ENCODE measurements at places on chromosomes 6 and 20.

DNA sequence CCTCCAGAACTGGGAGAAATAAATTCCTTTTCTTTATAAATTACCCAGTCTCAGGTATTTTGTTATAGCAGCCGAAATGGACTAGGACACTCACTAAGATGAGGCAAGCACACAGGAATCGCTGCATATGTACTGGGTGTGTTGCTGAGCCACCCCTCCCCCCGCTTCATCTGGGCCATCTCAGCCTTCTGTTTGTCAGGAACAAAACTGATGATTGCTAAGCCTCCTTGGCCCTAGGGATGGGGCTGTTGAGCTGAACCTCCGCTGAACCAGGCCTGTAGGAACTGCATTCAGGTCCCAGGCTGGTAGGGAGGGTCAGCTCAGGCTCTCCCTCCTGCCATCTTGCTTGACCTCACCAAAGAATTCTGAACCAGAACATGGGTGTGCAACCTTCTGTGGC, 108.6 kb downstream of the MAP3K7 start:
- no peak for DNase-seq

DNA sequence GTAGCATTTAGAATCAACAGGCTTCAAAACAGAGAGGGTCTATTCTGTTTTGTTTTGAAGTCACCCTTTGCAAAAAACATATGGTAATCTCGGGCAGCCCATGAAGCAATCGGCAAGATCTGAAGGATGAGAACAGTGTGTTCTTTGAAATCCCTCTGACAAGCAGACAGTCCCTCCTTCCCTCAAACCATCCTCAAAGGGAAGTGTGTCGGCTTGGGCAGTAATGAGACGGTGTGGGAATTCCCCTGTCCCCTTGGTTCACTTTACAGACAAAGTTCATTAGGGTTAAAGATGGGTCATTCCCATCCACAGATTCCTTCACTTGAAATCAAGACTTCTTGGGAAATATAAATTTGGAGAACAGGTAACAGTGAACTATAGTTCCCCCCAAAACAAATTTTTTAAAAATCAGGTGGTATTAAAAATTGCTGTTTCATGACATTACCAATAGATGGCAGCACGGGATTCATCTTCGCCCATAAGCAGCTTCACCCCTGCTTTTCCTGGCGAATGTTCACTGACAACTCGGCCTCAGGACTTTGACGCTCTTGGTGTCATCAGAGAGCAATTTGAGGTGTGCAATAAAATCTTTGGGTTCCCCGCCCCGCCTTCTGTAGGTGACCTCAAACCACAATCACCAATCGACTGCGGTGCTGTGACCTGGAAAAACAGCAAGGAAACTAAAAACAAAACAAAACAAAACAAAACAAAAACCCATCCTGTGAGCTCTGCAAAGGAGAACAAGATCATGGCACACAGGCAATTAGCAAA, 159.3 kb upstream of the TNFAIP3 start:
- DNase-seq = peak; percentile 86

DNA sequence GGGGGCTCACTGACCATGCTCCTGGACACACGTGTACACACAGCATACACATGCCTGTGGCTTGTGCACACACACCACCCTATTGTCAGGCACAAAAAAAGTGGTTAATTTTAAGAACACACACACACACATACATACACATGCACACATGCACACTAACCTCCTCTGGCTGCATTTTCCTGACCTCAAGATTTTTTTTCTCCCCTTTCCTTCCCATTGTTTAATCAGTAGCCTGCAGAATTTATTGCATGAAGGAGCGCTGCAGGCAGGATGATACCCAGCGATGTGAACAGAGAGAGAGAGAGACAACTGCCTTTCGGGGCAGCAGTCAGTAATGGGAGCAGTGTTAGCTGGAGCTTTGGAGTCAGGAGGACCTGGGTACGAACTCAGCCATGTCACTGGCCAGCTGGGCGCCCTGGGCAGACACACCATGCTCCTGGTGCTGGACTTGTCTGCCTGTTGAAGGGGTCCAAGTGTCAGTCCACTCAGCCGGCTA, 990 bp upstream of the TRAF3IP2 start:
- DNase-seq = no peak

DNA sequence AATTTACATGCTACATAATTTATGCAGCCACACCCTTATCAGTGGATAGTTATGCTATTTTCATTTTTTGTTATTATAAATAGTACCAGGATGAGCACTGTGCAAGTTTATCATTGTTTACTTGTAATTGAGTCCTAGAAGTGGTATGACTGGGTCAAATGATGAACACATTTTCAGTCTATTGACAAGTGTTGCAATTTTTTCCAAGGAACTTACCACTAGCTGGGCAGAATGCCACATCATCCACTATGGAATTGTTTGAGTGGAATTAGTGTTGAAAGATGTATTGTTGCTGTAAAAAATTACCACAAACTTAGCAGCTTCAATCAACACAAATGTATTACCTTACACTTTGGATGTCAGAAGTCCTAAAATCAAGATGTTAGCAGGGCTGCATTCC, 38.1 kb upstream of the OPN5 start:
- DNase-seq = no peak

- no peak for DNase-seq
Measured at GRCh38 chr6:129248946-129249345, 366.0 kb downstream of the LAMA2 start.

GRCh38 chr6:93176070-93176469, 243.3 kb downstream of the EPHA7 start:
- DNase-seq = no peak

DNA sequence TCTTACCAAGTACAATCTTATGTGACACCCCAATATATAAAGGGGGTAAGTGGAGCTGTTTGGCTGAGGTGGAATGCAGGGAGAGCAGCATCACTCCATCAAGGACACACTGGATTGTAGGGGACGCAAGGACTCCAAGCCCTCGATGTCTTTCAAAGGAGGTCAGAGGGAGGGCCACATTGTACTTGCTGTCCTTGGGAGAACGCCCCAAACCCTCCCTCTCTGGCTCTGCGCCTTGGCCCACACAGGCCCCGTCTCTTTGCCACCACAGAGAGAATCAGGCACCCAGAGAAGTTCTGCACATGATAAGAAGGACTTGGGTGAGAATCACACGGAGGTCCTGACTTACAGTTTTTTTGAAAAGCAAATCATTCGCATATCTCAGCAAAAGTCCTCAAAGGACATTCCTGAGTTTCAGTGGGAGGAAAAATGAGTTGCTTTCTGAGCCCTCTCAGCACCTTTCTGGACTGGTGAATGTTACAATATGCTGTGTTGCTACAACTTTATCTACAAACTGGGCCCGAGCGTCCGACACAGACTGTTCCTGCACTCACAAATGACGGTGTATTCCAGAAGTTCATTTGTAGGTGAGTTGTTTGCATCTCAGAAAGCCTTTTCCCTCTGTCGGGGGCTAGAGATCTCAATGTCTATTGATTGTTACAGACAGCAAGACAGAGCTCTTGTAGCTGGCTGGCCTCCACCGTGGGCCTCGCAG, 92.5 kb upstream of the AKAP12 start:
- no peak for DNase-seq

DNA sequence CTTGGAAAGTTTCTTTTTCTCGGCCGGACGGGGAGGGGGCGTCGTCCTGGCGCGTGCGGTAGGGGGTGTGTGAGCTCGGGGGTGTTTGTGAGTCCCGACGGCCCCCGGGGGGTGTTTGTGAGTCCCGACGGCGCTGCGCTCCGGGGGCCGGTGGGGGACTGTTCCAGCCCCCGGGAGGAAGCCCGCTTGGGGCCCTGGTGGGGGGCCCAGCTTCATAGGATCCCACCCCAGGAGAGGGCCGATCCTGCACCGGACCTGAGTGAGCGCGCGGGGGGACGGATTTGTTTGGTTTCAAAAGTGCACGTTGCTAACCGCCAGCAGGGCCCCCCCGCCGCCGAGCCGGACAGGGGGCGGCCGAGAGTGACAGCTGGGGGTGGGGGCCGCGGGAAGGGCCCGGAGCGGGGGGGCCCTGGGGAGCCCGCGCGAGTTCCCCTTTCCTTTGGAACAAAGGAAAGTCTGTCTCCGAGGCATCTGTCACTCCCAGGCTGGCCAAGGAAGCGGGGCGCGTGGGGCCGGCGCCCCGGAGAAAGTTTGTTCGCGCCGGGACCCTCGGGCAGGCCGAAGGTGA, 485 bp downstream of the TGIF2 start:
- DNase-seq = no peak

DNA sequence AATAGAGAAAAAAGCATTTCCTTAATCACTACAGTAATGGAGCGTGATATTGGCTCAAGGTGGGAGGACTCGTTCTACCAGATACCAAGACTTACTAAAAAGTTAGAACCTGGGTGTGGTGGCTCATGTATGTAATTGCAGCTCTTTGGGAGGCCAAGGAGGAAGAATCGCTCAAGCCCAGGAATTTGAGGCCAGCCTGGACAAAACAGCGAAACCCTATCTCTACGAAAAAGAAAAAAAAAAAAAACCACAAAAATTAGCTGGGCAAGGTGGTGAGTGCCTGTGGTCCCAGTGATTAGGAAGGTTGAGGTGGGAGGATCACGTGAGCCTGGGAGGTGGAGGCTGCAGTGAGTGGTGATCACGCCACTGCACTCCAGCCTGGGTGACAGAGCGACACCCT, 24.0 kb upstream of the ATRN start:
- no peak for DNase-seq

DNA sequence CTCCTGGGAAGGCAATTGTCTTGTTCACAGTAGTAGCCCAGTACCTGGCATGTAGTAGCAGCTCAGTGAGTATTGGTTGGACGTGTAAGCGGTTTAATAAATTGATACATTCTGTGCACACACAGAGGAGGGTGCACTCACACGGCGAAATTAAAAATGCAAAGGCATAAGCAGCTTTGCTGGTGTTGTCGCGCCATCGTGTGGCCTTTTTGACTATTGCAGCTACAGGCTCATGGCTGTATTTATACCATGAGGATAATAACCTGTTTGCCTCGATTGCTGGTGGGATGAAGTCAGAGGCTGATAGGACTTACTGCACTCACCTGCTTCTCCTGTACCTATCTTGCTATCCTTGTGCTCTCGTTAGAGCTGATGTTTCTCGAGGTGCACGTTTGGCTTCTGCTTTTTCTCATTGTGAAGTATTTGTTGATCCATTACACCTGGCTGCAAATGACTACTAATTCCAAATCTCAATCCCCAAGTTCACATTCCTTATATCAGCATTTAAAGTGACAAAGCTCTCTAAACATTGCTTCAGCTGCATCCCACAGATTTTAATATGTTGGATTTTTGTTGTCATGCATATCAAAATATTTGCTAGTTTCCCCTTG, 61.5 kb downstream of the TBXT start:
- peak; percentile 71 for DNase-seq

- no peak for DNase-seq
Measured at GRCh38 chr6:1029141-1029540, 282.8 kb upstream of the FOXQ1 start.

DNA sequence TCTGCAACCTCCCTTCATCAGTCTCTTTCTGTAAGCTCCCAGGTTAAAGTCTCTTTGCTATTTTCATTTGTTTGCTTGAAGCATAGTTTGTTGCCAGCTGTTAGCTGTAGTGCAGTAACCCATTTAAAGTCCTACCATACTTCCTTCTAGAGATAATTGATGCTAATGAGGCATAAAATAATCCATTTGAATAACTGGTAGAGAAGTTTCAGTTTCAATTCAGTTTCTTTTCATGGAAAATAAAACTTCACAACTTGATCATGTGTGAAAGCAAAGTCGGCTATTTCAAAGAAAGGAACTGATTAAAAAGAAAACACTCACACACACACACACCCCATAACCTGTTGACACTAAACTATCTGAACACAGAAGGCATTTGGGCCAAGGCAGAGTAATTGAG, 68.5 kb upstream of the TENT5A start:
- no peak for DNase-seq

GRCh38 chr6:163148451-163149278, 265.9 kb upstream of the QKI start:
- DNase-seq = no peak

DNA sequence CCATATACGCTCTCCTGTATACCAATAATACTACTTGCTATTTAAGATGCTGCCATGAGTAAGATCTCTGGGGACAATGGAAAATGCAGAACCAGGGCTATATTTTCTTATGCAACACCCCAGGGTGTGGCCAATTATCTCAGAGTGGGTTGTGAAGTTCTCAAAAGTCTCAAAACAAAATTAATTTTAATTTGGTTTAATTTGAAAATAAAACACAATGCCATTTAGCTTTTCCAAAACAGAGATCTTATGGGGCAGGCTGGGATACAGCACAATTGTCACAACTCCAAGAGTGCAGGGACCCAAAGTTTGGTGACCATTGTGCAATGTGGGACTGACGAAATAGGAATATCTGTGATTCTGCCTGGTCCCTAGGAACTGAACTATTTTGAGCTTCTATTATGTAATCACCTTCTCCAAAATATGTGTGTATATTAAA, 43.1 kb downstream of the MBOAT1 start:
- DNase-seq = no peak

- DNase-seq = peak; percentile 64
Measured at GRCh38 chr6:74177506-74177905, 481.5 kb downstream of the CD109 start.

DNA sequence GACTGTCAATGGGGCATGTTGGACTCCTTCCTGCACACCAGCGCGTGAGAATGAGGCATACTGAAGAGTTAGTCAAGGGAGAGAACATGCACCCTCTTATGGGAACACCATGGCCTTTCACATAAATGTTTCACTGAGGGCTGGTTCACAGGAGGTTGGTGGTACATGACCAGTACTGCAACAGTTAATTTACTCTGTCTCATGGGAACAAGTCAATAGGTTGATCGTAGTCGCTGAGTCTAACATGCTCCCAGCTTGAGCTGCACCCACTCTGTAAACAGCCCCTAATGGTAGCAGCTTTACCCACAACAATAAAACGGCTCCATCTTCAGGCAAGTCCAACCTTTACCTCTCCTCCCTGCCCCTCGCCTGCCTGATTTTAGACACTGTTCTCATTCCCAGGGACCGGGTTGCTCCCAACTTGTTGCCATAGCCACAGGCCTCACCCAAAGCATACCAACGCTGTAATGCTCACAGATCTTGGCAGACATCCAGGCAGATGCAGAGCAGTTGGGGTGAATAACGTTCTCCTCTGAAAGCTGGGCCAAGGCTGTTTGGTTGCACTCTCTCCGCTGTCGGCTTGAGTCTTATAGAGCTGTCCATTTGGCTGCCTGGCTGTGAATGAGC, 111.3 kb downstream of the LY86 start:
- DNase-seq = peak; percentile 91

DNA sequence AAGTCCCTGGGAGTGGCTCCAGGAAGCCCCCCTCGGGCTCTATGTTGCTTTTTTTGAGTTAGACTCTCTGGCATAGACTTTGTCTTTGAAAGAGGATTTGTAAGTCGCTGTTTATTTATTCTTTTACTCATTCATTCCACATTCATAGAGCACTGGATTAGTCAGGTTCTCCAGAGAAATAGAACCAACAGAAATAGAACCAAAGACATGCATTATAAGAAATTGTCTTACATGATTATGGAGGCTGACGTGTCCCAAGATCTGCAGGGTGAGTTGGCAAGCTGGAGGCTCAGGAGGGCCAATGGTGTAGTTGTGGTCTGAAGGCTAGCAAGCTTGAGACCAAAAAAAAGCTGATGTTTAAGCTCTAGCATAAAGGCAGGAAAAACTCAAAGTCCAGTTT, 98.3 kb upstream of the CHD6 start:
- peak; percentile 61 for DNase-seq

Measured in IMR-90 (cell line).